ENCODE measurements at places on chromosomes 2 and 18. TPM values are rescaled to one million over a fixed set of nuclear protein-coding genes. Genes with fewer than 3 reads are reported as not detected.

The TRIM43 gene
- not detected for total RNA-seq

The TLX2 gene
- not detected for total RNA-seq

The TSPYL6 gene
- not detected for total RNA-seq

The RAB12 gene
- total RNA-seq = 14.9 TPM

The ATP6V1C2 gene
- not detected for total RNA-seq

DNA sequence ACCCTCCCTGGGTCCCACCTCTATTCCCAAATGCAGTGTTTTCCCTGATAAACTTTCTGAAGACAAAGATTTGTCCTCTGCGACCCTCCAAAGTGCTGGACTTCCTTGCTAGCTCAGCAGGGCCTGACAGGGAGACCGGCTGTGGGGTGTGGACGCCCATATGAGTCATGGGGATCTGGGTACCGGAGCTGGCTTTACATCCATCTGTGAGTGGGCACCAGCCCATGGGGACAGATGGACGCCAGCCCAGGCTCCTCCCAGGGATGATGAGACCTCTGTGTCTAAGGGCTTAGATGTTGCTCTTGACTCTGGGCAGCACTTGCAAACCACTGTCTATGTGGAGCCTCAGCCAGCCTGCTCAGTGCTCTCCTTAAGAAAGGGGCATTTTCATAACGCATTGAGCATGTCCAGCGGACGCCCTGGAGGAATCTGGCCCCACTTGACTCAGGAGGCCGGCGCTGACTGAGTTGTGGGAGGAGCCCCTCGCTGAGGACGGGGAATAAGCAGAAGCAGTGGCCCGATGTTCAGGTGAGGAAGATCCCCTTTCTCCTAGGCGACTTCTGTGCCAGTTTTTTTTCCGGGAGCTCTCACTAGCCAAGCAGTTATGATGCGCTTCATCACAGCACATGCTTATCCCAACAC, 229.4 kb upstream of the MYT1L start:
- no peak for DNase-seq

DNA sequence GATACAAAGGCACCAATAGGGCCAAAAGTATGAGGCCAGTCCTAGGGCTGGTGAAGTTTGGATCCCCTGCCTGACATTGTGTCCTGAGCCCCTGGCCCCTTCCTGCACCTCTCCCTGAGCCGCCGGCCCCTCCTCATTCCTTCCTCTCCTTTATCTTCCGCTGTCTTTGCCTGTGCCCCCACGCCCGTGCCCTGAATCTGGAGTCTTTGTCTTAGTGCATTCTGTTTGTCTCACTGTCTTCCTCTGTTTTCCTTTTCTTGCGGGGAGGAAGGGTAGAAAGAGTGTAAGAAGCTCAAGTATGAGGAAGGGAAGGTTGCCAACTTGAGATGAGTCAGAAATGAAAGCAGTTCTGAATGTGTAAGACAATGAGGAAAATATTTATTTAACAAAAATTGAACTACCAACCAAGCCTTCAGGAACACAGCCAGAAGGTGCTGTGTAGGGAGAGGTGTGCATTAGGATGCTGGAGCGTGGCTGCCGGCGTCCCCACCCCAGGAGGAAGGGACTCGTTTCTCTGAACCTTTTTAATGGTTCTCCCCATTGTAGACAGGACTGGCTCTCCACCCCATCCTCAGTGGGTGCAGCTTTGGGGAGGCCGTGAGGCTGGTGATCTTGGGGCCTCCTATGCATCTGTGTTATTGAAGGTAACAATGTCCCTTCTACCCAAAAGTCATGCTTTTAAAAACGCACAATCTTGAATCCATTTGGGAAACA, 133.1 kb downstream of the NEDD4L start:
- peak; percentile 95 for DNase-seq

- peak; percentile 8 for DNase-seq
Observed at GRCh38 chr2:102592601-102593000, 26.8 kb upstream of the SLC9A2 start.

DNA sequence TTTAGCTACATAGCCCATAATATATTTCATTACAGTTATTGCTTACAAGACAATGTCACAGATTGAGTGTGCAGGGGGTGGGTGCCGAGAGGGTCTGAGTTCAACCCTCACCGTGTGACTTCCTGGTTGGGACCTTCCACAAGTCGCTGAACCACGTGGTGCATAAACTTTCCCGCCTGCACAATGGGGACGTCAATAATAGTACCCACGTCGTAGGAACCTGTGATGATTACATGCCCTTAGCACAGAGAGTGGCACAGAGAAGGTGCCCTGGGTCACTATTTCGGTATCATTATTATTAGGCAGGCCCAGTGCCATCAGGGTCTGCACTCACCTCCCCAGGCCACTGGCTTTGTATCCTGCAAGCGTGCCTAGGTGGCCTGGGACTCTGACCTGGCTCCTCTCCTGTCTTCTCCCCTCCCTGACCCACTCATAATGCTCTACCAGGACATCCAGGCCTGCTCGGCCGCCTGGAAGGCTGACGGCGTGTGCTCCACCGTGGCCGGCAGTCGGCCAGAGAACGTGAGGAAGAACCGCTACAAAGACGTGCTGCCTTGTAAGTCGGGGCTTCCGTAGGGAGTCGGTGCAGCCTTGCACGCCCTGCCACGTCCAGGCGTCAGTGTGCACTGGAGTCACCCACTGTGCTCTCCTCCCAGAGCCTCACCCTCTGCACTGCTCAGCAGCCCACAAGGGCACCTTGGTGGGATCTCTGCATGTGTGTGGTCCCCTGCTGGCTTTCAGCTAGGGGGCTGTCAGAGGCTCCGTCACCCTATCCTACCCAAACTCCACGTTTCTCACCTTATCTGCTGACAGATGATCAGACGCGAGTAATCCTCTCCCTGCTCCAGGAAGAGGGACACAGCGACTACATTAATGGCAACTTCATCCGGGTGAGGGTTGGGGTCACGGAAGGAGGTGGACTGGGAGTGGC, 2.8 kb downstream of the PTPN18 start:
- DNase-seq = no peak

- no peak for DNase-seq
Observed at GRCh38 chr18:32775628-32776027, 2.8 kb upstream of the KLHL14 start.

- peak; percentile 41 for DNase-seq
Observed at GRCh38 chr2:164757934-164758695, 83.5 kb downstream of the COBLL1 start.

DNA sequence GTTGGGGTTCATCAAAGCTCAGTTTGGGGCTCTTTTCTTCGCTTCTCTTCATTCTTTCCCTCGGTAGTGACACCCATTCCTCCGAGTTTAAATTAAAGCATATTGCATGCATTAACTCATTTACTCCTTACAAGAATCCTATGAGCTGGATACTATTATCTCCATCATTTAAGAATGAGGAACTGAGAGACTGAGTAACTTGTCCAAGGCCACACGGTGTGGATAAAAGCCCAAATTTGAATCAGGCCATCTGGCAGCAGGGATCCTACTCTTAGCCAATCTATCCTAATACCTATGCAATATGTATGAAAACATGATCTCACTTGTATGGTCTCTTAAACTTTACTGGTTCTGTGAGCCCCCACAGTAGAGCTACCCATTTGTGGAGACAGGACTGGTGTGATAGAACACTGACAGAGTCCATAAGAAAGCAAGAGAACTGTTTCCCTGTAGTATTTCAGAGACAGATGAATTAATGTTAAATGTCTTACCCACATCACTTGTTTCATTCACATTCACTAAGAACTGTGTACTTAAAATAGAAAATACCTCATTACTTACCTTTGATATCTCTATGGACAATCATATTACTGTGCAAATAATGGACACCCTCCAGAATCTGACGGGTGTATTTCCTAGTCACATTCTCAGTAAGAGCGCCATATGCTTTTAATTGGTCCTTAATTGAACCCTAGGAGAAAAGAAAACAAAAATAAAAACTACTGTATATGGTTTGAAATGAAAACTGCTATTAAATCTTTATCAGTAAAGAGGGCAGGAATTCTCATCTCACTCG, 20.4 kb upstream of the ERCC3 start:
- no peak for DNase-seq

DNA sequence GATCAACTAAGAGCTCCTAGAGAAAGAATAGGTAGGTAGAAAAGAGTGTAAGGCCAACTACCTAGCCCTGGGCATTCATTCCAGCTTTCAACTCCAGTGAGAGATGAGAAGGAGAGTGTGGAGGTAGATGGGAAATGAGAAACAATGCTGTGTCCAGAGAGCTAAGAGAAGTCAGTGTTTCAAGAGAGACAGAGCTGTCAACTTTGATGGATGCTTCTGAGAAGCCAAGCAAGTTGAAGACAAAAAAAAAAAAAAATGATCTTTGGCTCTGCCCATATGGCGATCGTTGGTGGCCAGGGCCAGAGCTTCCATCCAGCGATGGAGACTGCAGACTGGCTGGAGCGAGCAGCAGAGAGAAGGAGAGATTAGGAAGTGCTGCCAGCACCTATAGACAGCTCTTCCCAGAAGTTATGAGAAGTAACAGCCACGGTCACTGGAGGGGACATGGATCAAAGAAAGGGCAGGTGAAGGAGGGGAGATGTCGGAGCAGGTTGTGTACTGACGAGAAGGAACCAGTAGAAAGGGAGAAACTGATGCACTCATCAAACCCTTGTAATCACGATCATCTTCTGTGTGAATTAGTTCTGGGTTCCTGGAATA, 112.4 kb upstream of the PPP1CB start:
- no peak for DNase-seq

GRCh38 chr2:45330637-45331409, 280.2 kb downstream of the SRBD1 start:
- peak; percentile 37 for DNase-seq

DNA sequence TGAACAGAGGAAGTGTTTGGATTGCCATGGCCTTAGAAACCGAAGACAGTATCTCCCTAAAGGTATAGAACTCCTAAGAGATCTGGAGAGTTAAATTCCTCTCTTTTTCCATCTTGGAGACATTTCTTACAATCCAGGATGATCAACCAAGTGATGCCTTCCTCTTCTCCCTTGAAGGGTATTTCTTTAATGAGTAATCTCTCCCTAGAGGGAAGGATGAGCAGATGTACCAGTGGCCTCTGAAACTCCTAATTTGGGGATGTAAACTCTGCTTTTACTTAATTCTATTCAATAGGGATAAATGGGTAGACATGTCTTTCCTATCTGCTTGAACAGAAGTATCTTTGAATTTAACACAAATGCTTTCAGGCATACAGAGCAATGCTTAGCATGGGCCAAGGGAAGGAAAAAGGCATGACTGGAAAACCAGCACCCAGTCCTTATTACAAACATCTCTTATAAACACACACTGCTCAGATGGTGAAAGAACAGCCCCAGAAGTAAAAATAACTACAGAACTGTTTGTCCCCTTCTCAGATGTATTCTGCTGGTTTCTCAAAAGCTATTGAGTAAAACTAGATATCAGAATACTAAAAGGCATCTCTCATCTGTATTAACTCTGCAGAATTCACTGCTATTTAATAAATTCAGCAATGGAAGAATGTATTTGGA, 4.7 kb upstream of the THNSL2 start:
- DNase-seq = no peak
